ENCODE measurements at places on chromosomes 3 and 15.

DNA sequence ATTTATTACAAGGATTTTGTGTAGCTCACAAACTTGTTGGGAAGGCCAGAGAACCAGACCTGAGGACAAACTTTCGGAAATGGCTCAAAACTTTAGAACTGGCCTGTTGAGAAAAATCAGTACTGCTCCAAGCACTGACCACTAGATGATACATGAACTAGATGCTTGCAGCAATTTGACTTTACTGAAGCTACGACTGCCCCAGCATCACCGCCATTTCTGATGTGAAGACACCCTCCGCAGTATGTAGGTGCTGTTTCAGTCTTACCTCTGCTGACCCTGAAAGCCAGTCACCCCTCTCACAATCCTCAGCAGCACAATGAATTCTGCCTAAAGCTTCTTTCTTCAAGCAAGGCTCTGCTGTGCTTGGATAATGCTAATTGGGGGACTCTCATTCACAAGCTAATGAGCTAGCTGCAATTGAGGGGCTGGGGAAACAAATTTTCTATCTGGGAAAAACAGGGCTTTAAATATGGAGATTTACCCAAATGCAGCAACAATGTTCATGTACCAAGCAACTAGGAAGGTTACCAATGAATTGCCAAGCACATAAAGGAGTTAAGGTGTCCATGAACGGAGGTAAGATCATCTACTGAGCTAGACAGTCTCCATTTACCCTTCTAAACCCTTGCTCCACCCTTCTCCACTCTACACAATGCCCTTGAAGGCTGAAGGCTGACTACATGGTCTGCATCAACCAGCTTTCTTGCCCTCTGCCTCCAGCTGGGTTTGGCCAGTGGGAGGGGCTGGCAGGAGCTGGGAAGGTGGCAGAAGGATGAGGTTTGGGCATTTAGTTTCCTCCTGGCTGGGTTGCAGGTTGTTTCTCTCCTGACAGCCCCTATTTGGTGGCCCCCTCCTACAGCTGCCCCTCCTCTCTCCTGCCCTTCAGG is 53.2 kb upstream of the FSTL1 start:
- no peak for DNase-seq

DNA sequence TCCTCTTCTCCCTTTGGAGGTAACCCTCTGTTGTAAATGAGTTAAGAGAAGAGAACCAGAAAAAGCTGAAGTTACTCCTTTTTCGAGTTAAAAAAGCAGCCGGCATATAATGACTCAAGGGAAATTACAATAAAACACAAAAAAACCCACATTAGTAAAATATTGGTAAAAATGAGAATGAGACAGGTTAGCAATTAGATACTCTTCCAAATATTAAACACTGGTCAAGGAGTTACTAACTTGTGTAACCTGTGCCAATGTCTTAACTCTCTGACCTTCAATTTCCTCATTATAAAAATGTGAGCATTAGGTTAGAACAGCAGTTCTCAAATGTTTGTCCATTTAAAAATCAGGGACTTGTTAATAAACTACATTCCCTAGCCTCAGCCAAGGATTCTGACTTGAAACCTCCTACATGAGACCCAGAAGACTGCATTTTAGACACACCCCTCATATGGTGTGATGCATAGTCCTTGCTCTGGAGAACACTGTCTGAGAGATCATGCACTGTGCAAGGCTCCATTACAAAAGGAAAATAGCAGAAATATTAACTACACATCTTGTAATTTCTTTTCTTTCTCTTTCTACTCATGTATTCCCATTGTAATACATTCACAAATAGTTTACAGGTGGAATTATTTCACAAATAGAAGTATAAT is 42.7 kb upstream of the TOP2B start:
- no peak for DNase-seq

DNA sequence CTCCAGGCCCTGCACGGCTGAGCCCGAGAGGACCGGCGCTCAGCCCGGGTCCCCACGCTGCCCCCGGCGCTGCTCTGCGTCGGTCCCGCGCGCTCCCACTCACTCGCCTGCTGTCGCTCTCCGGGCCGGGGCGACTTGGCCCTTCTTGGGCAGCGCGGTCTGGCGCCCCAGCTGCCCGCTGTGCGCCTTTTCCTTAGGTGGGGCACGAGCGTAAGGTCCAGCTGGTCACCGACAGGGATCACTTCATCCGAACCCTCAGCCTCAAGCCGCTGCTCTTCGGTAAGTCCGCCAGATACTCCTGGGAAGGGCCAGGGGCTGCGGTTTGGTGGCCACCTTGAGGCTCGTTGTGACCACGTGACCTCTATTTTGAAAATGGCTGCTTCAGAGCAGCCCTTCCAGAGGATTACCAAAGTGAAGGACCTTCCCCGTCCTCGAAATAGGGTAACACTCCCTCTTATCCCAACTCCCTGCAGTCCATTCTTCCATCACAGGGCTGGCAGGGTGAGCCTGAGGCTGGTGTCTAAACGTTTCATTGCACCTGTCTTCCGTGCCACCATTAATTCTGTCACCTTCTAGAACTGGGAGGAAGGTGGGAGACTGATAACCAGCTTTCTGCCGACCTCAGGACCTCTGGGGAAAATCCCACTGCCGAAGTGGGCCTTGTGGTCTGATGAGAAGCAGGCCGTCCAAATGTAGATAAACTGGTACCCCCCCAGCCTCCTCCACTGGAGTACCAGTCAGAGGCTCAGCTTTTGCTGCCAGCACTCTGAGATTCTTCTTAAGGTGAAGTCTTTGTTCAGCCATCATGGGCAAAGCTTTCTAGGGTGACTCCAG is 812 bp downstream of the P4HTM start:
- peak; percentile 66 for DNase-seq

- DNase-seq, result no peak
Observed at GRCh38 chr3:112736805-112737566, 96.0 kb upstream of the CCDC80 start.

- peak; percentile 42 for DNase-seq
Observed at GRCh38 chr15:42919799-42920518, 619 bp downstream of the TTBK2 start.

- DNase-seq, result no peak
Observed at GRCh38 chr3:154625756-154626155, 195.8 kb upstream of the GPR149 start.

DNA sequence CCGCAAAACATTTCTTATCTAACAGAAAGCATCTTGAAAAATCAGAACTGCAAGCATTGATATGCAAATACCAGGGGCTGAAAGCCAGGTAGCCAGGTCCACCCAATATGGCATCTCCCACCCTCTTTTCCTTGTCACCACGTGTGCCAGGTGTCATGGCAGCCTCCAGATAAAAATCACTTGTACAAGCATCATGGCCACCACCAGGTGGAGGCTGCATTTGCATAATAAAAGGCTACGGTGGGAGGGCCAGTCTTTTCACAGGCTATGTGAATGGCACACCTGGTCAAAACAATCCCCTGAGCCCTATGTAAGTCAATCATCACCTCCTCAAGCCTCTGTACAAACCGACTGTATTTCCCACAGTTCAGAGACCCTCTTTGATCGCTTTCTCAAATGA is 1233.1 kb upstream of the ALCAM start:
- DNase-seq, result no peak

DNA sequence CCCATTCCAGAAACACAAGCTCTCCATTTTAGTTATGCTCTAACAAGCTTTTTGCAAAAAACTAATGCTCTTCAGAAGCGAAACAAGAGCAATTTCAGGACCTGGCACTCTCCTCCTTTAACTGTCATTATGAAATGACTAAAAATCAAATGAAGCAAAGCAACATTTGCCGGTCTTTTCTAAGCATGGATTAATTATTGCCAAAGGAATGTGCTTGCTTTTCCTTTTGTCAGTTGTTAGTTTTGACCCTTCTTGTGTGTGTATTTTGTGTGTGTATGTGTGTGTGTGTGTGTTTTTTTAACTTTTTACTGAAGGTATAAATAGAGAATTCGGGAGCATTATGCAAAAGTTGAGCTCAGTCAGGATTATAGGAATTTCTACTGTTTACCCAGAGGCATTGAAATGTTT is 509.1 kb downstream of the TUSC7 start:
- DNase-seq, result no peak

DNA sequence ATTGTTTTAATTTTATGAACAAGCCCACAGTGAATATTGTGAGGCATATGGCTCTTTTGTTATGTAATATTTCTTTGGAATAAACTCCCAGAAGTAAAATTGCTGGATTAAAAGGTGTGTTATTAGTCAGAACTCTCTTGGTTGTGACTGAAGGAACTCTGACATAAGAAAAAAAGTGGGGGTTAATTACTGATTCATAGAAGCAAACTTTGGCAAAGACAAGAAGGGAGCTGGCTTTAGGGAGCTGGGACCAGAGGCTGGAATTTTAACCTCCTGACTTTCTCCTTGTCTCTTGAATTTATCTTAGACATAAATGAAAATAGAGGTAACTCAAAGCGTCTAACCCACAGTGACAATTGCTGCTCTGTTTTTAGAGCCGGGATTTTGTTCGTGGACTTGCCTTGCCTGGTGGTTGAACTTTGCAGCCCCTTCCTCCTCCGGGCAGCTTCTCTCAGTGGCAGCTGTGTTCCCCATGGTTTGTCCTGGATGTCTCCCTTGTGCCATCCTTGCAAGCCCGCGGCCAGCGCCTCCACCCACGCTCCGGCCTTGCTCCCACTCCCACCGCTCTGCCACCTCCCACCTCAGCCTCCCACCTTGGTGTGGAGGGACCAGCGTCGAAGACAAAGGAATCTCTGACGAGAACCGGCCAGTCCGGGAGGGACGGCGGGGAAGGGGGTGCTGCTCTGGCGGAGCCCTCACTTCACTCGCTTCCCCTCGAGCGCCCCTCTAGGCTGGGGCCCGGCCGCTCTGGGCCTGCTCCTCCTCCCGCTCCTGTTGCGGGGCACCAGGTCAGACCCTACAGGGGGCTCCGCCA is 28.0 kb downstream of the ARHGAP31 start:
- no peak for DNase-seq

- no peak for DNase-seq
Observed at GRCh38 chr3:64049136-64049535, 25.8 kb upstream of the PSMD6 start.

DNA sequence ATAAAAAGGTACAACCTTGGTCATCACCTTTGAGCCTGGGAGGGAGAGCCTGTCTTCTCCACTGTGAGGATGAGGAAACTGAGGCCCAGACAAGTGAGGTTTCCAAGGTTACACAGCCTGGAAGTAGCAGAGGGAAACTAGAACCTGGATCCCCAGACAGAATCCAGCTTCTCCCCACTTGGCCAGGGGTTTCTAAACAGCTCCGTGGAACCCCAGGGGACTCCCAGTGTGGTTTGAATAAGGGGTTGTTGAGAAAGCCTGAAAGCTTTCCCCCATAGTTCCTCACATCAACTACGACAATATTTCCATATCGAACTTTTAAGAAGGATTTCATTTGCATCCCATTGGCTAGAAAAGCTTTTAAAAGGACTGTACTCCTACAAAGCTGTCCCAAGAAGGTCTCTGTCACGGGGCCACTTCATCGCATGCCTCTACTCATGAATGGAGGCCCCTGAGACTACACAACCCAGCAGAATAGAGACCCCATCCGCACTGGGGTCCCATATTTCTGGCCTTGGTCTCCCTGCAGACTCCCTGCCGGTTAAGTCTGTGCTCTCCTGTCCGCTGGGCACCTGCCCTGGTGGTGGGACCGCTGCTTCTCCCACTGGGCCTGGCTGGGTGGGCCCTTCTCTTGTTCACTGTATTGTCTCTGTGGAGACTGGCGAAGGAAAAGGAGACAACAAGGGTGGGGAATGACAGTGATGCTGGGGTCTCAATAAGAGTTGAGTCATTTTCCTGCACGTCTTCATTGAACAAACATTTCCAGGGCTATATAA is 178.5 kb downstream of the SMAD6 start:
- DNase-seq, result no peak

DNA sequence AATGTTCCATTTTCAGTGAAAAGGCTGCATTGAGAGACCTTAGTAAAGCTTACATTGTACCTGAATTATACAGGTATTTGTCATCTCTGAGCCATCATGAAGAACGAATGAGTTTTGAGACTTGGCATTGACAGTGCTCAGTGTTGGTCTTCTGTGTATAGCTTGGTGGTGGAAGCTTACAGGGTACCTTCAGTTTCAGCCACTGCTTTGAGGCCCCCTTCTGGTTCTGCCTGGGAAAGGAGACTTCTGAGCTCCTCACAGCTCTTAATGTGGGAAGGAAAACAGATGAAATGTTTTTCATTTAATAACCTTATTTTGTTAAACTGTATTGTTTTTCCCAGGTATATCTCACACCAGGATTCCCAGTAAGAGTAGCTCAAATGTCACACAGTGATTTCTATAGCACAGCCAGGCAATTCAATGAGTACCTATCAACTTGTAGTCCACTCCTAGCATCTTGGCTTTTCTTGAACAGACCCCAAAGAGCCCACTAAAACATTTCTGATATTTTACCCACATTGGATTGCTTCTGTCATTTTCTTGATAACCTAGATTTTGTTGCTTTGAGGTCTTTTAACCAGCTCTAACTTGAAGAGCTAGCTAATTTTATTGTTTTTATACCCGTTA is 5.6 kb downstream of the SERPINI1 start:
- peak; percentile 76 for DNase-seq

DNA sequence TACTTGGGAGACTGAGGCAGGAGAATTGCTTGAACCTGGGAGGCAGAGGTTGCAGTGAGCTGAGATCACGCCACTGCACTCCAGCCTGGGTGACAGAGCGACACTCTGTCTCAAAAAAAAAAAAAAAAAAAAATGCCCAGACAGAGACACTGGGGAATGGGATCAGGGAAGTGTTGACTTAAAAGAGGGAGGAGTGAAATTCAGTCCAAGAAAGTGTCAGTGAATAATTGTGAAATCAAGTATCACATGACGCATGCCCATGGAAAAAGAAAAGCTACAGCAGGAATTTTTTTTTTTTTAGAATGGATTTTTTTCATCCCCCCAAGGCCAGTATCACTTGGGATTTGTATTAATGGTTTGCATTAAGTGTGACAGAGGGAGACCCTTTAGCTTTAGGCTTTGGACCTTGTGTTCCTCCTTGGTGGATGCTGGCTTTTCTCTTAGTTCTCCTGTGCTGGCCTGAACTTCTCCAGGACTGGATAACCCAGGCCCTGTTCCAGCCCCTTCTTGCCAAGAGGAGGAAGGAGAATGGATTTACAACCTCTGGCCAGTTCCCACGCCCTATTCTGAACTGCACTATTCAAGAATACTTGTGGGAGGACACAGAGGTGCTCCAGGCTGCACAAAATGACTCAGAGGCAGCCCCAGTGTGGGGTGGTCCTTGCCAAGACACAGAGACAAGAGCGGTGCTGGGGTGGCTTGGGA is 36.7 kb upstream of the ZNF774 start:
- no peak for DNase-seq

GRCh38 chr3:134325061-134325705 is 49.1 kb downstream of the AMOTL2 start:
- no peak for DNase-seq

- DNase-seq, result no peak
Observed at GRCh38 chr15:80861731-80862170, 82.6 kb downstream of the CEMIP start.

DNA sequence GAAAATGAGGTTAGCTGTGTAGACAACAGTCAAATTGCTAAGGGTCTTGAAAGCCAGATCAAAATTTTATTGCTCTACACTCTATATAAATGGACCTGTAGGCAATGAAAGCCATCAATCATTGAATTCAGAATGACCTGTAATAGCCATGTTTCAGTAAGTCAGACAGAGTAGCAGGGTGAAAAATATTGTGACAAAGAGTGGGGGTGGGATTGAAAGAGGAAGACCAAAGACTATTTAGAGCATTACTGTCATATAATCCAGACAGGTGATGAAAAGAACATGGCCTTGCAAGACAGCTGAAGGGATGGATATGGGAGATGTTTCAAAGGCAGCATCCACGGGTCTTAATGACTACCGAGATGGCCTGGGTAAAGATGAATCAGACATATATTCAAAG is 22.2 kb downstream of the IFT57 start:
- no peak for DNase-seq
